ENCODE measurements at places on chromosomes 3 and 15.

- DNase-seq = no peak
Measured at GRCh38 chr3:47890828-47891612, 88.1 kb downstream of the DHX30 start.

GRCh38 chr3:186633481-186633880, 6.7 kb upstream of the FETUB start:
- DNase-seq = no peak

DNA sequence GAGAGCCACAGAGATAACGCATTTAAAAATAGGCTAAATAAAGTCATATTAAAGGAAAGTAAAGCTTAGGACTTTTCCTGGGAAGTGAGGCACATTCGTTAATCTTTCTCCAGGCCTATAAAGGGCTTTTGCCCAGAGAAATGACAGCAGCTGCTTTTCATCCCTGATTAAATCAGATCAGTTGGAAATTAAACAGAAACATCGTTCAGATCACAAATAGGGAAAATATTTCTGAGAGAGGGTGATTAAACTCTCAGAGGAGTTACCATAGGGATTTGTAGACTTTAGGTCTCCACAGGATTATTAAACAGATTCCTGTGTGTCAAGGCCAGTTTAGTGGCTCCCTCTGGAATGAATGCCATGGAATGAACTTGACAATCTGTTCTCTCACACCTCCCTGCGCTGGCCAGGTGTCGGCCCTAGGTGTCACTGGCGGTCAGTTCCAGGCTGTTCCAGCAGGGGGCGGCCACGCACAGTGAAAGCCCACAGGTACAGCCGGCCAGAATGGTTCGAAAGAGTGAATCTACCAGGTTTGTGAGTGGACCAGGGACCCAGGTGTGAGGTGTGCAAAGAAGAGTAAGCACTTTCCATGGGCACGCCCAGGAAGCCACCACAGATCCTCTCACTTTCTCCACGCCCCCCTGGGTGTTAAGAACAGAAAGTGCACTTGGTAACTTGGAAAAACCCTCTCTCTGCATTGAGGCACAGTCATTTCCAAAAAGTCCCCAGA, 253.0 kb upstream of the RASGRP1 start:
- peak; percentile 74 for DNase-seq

DNA sequence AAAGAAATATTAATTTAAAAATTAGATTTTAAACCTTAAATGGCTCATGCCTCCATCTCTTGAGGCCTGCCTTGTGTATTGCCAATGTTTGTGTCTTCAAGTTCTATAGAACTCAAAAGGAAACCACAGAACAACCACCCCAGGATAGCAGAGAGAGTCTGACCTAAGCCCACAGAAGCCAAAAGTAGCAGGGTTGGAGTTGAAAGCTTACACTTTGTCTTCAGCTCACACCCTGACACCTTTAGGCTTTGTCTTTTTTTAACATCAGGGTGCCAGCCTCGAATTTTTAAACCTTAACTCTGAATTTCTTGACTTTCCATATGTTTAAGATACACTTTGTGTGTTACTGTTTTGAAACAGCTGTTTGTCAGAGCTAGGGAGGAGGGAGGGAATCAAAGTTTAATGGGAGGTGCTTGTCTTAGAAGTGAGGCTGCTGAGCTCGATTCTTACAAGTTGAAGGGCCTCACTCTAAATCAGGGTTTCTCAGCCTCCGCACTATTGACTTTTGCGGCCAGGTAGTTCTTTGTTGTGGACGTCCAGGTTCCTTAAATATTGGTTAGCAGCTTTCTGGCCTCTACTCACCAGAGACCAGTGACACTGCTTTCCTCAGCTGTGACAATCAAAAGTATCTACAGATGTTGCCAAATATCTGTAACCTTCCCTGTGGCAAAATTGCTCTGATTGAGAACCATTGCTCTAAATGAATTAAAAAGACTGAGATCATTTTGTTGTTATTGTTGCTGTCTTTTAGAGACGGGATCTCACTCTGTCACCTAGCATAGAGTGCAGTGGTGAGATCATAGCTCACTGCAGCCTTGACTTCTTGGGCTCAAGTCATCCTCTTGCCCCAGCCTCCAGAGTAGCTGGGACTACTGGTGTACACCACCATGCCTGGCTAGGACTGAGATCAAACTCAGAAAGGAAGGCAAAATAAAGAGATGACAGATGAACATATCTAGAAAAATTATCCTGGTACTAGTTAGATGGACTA, 139.2 kb upstream of the EOMES start:
- no peak for DNase-seq

DNA sequence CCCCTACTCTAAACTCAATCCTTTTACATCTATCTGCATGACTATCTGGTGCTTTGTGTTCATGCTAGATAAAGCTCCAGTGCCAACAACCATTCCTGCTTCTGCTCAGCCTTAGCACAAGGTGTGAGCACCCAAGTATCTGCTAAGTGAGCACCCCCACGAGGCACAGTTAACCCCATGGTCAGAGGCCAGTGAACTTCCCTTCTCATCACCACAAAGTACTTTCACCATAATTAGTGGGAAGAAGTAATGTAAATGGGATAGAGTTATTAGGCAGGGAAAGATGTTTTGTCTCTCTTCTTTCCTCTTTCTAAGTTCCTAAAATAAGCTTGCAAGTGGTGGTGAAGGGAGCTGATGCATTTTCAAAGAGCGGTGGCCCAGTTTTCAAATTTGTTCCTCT, 96.4 kb downstream of the ANO10 start:
- no peak for DNase-seq

DNA sequence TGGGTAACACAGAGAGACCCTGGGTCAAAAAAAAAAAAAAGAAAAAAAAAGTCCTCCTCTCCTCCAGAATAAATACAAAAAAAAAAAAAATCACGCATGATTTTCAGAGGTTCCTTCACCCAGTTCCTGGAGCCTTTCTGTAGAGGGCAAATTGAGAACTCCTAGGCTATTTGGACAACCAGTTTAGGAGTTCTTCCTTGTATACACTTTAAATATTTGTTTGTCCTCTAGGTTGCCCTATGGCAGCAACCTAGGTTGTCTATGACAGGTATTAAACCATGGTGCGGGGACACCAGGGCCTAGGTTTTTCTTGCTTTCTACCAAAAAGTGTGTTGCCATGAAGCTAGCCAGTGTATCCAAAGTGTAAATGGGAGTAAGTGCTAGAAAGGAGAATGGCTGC, 3.8 kb upstream of the ZFYVE19 start:
- DNase-seq = no peak

DNA sequence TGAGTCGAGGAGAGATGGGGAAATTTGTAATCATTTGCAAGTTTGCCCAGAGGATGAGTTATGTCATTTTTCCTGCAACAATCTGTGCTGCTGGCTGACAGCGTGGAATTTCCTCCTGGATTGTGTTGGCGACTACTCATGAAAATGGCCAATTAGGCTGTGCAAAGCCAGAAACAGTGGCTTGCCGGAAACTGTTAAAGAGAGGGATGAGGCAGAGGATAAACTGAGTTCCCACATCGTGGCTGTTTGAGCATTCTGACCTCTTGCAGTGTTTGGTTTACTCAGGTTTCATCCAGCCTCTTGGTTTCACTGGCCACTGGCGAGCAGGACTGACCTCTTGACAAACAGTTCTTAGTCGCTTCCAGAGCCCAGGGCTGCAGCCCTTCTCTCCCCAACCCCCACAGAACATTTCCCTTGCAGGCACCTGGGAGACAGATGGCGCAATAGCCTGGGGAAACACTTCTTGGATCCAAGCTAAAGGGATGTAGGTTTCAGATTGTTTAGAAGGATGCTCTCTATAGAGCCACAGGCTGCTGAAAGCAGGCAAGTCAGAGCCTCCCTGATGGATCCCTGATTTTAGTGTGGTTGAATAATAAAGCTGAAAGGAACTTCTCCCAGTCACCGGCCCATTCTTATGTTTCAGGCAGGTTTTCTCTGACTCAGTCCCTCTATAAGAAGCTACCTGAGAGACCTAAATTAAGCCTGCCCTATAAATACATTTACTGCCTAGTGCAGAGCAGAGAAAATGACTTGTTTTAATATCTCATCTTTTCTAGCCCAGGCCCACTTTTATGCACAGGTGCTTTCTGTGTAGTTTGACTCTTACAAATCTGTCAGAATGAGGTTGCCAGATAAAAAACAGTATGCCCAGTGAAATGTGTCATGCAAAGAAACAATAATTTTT, 92.8 kb upstream of the UBE2E1 start:
- DNase-seq = no peak

GRCh38 chr3:127622772-127623576, 6.0 kb upstream of the PODXL2 start:
- no peak for DNase-seq

DNA sequence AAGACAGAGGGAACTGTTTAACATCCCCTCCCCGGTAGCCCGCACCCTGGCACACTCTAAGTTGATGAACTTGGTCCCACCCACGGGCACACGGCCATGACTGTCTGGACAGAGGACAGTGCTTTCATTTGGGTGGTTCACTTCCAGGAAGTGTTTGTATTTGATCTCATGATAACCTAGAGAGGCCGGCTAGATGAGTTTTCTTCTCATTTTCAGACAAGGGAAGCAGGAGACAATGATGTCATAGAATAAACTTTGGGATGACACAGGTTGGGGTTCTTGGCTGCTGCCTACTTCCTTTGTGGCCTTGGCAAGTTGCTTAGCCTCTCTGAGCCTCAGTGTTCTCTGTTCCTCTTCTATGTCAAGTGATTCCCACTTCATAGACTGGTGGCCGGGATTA, 16.1 kb upstream of the LYSMD4 start:
- no peak for DNase-seq

- DNase-seq = no peak
Measured at GRCh38 chr3:97981886-97982285, 9.7 kb upstream of the RIOX2 start.

DNA sequence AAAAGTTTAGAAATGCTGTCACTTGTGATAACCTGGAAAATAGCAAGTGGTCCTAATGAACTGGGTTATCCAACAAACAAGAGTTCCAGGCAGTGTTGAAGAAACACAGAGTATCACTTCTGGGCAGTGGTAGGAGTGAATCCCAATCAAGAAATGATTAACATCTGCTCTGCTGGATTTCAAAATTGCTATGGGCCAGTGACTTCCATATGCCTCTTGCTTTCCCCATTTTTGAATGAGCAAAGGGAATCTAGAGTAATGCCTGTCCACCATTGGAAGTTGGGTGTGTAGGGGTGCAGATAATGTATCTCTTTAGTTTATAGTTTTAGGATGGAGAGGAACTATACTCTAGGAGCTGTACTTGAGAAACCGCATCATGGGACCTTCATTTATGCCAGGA, 236.5 kb downstream of the RPLP1 start:
- DNase-seq = no peak

DNA sequence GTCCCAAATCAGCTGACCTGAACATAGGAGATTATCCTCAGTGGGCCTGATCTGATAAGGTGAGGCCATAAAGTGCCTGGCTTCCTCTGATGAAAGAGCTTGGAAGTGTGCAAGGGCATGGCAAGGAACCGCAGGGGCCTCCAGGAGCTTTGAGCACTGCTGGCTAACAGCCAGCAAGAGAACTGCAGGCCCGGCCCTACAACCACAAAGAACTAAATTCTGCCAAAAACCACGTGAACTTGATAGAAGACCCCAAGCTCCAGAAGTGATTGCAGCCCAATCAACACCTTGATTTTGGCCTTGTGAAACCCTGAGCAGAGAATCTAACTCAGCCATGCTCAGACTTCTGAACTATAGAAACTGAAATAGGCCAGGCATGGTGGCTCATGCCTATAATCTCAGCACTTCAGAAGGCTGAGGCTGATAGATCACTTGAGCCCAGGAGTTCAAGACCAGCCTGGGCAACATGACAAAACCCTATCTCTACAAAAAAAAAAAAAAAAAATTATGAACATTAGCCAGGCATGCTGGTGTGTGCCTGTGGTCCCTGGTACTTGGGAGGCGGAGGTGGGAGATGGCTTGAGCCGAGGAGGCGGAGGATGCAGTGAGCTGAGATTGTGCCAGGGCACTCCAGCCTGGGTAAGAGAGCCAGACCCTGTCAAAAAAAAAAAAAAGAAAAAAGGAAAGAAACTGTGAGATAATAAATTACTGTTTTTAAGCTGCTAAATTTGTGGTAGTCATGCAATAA, 7.7 kb upstream of the DIS3L start:
- no peak for DNase-seq

- DNase-seq = no peak
Measured at GRCh38 chr3:169790687-169791429, 17.7 kb downstream of the MYNN start.

DNA sequence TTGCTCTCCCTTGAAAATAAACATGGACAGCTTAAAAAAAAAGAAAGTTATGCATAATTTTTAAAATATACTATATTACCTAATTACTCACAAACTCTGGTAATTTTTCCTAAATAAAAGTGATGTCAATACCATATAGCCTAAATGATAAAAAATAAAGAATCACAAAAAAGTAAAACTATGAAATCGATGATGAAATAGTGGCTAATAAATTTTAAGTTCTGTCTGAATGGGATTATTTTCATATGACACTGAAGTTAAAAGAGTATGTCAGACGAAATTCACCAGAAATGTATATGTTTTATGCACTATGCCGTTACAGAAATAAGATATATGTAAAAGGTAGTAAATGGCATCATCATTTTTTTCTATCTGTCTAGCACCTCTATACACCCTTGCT, 51.4 kb downstream of the FSIP1 start:
- DNase-seq = no peak

GRCh38 chr15:41621200-41622193, 38.7 kb upstream of the MGA start:
- DNase-seq = peak; percentile 91

- DNase-seq = no peak
Measured at GRCh38 chr3:157631478-157631877, 128.3 kb upstream of the VEPH1 start.

- DNase-seq = no peak
Measured at GRCh38 chr3:69193749-69194148, 71.4 kb upstream of the LMOD3 start.

DNA sequence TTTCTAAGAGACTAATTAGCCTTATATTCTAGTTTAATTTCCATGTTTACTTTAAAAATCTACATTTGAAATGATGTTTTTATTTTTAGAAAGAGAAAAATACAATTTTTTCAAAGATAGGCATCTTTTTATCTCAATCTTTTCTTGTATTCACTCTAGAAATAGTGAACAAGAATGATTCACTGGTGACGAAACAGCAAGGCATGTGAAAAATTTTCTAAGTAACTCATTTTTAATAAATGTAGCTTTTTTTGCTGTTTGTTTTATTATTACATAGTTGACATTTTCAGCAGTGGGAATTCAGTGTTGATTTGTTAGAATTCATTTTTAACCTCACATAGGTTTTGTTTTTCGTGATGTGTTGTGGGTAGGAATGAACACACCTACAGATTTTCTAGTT, 1226.4 kb downstream of the NSUN3 start:
- no peak for DNase-seq

GRCh38 chr15:38481113-38481512, 27.2 kb downstream of the FAM98B start:
- DNase-seq = no peak

- DNase-seq = no peak
Measured at GRCh38 chr3:73603762-73604171, 21.0 kb downstream of the PDZRN3 start.

- DNase-seq = no peak
Measured at GRCh38 chr3:120652896-120653545, 29.0 kb downstream of the HGD start.

Measured in germinal center (tissue), 1 donor.